Kidney glomerular epithelial cell (primary cell): ENCODE measurements at places on chromosomes 12 and 14.

DNA sequence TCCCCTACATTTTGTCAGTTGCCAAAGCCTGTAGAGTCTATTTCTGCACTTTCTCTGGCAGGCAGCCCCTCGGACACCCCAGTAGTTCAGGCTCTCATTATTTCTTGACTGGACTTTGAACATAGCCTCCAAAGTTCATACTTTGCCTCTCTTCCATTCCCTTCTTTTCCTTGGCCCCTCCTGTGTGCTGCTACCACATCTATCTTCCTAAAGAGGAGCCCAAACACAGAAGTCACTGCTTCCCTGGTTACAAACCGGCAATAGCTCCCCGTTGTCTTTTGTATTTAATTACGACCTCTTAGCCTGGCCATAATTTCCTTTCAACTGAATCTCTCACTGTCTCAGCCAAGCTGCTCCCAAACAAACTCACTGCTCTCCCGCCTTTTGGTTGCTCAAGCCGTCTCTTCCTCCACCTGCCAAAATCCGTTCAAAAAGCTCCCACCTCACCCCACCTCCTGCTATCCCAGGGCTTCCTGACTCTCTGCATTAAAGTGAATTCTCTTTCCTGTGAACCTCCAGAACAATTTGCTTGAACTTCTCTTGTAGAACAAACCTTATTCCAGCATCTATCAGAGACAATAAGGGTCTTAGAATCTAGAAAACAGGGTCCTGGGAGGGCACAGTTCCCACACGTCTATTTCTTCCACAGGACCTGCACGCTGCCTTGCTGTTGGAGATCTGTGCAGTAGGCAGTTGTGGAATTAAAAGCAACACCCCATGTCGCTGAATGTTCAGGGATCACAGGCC is 46.9 kb downstream of the PRMT8 start:
- DNase-seq = no peak

DNA sequence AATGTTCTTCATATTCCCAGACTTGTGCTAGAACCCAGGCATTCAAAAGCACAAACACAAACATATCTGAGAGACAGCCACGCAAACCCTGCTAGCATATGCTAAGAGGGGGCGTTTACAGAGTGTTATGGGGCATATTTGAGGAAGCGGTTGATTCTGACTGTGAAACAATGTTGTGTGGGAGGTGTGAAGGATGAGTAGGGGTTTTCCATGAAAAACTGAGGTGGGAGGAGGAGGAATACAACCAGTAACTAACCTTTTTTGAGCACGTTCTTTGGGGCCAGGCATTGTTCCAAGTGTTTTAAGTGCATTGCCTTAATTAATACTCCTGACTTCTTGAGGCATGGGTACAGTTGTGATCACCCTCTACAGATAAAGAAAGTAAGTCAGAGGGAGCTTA is 499.5 kb downstream of the AACS start:
- DNase-seq = no peak

GRCh38 chr12:101925361-101925760 is 48.0 kb downstream of the DRAM1 start:
- DNase-seq = peak; percentile 76

DNA sequence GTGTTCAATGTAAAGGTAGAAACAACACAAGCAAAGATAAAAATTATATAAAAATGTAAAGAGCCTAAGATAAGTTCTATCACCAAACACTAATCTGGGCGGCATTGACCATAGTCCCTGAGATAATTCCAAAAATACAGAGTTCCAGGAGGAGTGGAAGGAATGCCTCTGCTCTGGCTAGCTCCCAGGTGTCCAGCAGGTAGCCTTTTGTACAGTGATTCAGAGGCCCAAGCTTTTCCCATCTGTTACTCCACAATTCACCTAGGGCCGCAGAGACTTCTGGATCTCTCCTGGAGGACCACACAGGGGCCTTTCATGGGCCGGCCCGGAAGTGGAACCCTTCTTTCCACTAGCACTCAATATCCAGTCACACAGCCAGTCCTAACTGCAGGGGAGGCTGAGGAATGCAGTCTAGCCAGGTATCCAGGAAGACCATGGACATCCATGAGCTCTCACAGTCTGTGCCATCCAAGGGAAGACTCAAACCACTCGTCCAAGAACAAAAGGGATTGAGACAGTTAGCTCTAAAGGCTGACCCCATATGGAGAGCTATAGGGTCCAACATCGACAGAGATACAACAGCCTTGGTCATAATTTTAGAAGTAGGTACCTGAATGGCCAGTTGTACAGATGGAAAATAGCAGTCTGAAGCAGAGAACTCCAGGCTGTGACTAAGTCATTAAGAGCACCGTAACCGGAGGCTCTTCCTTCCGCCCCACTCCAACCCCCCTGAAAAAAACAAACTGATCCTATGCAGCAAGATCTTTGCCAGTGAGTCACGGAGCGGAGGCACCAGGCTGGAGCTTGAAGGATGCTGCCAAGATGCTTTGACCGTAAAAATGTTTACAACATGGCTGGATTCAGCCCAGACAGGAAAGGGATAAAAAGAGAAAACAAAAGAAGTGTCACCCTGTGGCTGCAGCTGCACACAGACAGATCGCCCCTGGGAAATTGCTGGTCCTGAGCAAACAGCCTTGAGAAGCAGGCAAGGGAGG is 204.8 kb downstream of the NUAK1 start:
- peak; percentile 72 for DNase-seq

- no peak for DNase-seq
These were observed 225.6 kb downstream of the GXYLT1 start for GRCh38 chr12:41919048-41919447.

DNA sequence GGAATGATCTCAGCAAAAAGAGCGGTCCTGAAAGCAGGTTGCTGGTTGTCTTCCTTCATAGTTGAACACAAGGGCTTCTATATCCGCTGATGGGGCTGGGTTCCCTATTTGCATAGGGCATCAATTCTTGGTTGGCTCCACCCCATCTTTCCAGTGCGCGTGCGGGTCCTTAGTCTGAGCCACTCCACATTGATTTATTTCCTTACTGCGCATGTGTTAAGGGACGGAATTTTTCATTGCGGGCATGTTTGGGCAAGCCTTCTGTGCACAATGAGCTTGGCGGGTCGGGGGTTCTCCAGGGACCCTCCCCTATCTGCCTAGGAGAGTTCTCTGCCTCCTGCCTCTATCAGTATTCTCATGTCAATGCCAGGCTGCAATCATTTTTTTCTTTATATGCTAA is 21.2 kb upstream of the DLGAP5 start:
- no peak for DNase-seq

DNA sequence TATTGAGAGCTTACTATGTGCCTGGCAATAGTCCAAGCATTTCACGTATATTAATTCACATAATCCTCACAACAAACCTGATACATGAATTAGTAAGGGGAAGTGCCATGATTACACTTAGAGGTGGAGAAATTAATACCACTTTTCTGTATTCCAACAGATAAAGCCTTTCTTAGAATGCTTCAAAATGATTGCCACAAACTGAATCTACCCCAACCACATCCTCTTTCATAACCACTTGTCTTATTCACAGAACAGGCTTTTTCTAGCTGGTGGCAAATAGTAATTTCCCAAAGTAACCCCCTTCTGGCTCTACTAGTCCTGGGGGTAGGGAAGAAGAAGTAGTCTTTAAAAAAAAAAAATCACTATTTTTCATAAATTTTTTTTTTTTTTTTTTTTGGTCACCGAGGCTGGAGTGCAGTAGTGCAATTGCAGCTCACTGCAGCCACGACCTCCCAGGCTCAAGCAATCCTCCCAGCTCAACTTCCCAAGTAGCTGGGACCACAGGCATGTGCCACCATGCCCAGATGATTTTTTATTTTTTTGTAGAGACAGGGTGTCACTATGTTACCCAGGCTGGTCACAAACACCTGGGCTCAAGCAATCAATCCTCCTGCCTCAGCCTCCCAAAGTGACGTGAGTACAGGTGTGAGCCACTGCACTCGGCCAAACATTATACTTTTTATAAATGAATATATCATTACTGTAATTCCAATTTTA is 59.0 kb upstream of the ARID2 start:
- no peak for DNase-seq

- no peak for DNase-seq
These were observed 298.2 kb downstream of the RPAP3 start for GRCh38 chr12:47407463-47408129.

- no peak for DNase-seq
These were observed 134.4 kb upstream of the FGD4 start for GRCh38 chr12:32264961-32265360.

GRCh38 chr12:63826006-63826585 is 18.4 kb upstream of the SRGAP1 start:
- peak; percentile 46 for DNase-seq

DNA sequence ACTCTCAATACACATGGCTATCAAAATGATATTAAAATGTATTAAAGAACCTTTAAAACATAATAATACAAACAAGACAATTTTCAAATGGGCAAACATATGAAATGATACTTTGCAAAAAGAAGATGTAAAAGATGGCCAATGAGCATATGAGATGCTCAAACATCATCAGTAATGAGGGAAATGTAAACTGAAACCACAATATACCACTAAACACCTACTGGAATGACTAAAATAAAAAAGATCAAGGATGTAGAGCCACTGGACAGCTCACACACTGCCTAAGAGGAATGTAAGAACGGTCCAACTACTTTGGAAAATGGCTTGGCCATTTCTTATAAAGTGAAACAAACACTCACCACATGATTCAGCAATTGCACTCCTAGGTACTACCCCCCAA is 97.2 kb upstream of the BBS10 start:
- DNase-seq = no peak

DNA sequence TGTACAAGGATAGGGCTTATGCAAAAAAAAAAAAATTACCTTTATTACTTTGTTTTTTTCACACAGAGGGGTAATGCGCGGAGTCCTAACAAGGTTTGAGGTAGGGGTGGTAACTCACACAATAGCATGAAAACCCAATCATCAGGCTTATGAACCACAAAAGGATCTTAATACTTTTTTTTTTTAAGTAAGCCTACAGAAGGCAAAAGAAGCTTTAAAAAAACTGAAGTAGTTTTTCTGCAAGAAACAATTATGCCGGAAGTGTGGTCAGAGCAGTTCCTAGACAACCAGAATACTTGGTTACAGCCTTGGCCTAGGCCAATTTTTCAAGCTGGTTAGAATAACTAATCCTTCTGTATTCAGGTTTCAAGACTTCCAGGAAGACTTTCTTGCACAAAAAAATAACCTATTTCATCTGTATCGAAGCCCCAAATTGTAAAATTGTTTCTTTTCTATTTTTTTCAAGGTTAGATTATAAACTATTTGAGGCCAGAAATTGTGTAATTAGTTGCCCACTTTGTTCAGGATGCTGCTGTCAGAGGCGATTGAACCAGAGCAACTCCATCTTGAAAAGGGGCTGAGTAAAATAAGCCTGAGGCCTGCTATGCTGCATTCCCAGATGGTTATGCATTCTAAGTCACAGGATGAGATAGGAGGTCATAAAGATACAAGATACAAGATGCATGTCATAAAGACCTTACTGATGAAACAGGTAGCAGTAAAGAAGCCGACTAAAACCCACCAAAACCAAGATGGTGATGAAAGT is 1.8 kb upstream of the GNS start:
- DNase-seq = no peak

DNA sequence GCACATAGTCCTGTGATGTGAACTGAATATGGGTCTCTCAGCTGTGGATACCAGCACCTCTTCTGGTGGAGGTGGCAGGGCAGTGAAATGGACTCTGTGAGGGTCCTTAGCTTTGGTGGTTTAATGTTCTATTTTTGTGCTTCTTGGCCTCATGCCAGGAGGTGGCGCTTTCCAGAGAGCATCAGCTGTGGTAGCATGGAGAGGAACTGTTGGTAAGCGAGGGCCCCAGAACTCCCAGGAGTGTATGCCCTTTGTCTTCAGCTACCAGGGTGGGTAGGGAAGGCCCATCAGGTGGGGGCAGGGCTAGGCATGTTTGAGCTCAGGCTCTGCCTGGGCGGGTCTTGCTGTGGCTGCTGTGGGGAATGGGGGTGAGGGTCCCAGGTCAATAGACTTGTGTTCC is 241.7 kb downstream of the AEBP2 start:
- no peak for DNase-seq

GRCh38 chr14:59438195-59438647 is 27.0 kb downstream of the GPR135 start:
- peak; percentile 37 for DNase-seq

- no peak for DNase-seq
These were observed 184.5 kb downstream of the RBM19 start for GRCh38 chr12:113781415-113782198.

DNA sequence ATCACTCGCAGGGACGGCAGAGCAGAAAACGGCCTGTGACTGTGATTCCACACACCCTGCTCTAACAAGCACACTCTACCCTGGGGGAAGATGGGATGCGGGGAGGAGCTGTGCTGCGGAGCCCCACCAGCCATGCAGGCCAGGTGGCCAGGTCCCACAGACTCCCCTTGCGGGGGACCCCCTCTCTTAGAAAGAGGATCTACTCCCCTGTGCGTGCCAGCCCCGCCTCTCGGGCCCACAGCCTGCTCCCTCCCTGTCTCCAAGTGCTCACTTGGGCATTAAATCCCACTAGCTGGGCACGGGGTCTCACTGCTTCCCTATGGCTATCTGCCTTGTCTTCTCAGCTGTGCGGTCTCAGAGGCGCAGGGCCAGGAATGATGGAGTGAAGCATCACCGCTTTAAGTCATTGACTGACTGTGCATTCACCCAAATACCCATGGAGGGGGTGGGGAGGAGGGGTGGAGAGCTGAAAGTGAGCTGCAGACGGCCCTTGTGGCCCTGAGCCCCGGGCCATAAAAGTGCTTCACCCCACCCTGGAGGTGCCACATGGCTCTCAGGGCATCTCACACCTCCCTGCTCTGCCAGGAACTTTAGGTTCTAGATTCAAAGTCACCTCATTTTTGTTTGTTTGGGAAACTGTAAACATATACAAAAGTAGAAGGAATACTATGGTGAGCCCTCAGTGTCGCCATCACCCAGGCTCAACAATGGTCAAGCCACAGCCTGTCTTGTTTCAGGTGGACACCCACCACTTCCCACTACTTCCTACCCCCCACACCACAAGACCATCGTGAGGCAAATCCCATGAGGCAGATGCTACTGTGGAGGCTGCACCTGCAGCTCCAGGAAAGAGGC is 9.4 kb downstream of the STX2 start:
- DNase-seq = no peak

- DNase-seq = peak; percentile 25
These were observed 100.7 kb downstream of the LRRK2 start for GRCh38 chr12:40325349-40325960.
